T1000 (cell line): ENCODE measurements at places on chromosomes 11 and 22.

GRCh38 chr22:47850644-47851151 is 1088.2 kb downstream of the TBC1D22A start:
- DNase-seq, result no peak

DNA sequence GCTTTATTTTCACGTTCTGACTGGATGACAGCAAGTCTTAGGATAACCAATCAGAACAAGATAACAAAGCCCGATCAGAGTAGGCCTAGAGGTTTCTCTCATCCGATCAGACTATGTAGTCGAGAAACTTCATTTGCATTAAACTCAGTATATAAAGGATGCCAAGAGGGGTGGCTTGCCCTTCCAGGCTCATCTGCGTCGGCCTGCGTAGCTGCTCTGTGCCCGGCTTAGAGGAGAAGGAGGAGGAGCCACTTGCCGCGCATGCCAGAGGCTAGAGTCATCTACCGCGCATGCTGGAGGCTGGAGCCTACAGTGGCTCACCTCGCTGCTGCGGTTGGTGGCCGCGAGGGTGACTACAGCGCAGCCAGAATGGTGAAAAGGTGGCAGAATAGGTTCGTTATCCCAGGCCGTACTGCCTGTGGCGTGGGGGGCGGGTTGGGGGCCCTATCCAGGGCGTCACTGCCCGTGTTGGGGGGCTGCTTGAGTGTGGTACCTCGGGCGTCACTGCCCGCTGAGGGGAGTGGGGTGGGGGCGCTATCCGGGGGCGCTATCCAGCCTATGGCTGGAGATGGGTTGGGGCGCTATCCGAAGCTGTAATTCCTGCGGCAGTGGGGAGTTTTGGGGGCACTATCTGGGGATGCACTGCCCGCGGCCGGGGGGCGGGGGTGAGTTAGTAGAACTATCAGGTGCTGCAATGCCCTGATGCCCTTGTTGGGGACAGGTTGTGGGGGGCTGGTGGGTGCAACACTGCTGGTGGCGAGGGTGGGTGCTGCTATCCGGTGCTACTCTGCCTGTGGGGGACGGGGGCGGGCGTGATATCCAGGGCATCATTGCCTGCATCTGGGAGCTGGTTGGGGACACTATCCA is at the start of gene RFPL2:
Gene RFPL2, minus strand, starts transcription at position 218 of the 867 bp plus-strand sequence. CDS start 2,622 bp downstream, outside the sequence.
- DNase-seq, result no peak

GRCh38 chr11:83566950-83567349 is 280.8 kb upstream of the CCDC90B start:
- no peak for DNase-seq

- no peak for DNase-seq
These were observed 989.1 kb downstream of the FAM181B start for GRCh38 chr11:81744336-81745116.

GRCh38 chr22:36343720-36344105 is 44.1 kb downstream of the MYH9 start:
- no peak for DNase-seq
